ENCODE measurements at places on chromosomes 3 and 15.

DNA sequence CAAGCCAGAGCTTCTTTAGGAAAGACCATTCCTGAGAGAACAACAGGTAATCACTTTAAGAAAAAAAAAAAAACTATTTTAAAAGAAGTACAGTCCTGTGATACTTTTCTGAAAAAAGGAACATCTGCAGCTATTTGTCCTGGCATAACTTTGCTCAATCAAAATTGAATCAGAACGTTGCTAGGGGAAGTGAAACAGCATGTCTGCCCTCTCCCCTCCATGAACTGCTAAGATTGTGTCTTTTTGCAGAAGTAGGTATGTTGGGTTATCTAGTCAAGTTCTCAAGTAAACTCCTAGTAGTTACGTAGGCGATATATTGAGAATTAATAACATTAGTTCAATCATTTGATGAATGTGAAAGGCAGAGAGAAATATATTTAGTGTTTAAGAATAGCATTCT lies 1013.3 kb downstream of the TUSC7 start:
- DNase-seq: no peak

GRCh38 chr3:179927191-179927590 lies 109.5 kb downstream of the PEX5L start:
- DNase-seq: no peak

DNA sequence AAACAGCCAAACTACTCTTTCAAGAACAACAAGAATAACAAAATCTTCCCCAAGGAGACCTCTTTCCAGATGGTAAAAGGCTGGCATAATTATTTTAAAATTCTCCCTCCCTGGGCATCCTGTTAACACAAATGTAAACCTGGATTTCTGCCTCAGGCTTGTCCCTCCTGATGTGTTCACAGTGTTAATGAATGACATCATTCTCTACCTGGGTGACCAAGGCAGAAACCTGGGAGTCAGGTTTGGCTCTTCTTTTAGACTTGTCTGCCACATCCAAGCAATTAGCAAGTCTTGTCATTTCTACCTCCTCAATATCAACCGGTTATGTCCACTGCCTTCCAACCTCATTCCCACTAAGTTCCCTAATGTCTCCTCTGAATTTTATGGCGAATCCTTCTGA lies 368.7 kb upstream of the TBL1XR1 start:
- DNase-seq: no peak

GRCh38 chr3:31092748-31093589 lies 198.5 kb upstream of the GADL1 start:
- DNase-seq: no peak

- DNase-seq: no peak
These were observed 22.8 kb upstream of the C2CD4B start for GRCh38 chr15:62187910-62188309.

DNA sequence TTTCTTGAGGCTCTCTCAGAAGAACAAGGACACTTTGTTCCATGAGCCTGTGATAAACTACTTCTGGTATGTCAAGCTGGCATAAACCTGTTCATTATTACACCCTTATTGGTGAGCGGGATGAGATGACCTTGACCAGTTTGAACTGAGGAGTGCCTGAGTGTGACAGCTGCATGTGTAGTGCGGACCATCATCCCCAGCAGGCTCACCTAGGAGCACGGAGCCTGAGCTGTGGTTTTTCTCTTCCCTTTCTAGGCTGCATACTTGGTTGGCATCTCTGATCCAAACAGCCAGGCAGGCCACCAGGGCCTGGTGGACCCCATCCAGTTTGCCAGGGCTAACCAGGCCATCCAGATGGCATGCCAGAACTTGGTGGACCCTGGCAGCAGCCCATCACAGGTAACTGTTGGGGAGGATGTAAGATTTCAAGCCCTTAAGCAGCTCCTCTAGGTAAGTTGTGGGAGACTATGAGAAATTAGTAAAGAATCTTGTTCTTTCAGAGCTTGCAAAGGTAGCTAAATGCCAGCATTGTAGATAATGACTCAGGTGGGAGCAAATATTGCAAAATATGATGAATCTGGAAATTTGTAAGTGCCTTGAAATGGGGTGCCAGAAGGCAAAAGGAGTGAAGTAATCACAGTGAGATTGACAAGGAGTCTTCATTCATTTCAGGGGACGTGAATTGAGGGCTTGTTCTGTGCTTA lies 288.9 kb upstream of the TPM1 start:
- no peak for DNase-seq

DNA sequence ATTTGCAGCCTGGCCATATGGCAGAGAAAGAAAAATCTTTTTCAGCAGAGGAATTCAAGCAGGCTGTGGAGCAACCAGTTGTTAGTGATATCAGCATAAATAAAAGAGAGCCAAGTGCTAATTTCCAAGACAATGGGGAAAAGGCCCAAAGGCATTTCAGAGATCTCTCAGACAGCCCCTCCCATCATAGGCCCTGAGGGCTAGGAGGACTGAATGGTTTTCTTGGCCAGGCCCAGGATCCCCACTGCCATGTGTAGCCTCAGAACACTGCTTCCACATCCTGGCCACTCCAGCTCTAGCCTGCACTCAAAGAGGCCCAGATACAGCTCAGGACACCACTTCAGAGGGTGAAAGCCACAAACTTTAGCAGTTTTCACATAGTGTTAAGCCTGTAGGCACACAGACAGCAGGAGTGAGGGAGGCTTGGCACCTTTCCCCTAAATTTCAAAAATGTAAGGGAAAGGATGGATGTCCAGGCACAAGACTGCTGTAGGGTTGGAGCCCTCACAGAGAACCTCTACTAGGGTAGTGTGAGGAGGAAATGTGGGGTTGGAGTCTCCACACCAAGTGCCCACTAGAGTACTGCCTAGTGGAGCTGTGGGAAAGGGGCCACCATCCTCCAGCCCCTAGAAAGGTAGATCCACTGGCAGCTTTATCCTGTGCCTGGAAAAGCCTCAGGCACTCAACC lies 191.4 kb downstream of the TBL1XR1 start:
- no peak for DNase-seq

DNA sequence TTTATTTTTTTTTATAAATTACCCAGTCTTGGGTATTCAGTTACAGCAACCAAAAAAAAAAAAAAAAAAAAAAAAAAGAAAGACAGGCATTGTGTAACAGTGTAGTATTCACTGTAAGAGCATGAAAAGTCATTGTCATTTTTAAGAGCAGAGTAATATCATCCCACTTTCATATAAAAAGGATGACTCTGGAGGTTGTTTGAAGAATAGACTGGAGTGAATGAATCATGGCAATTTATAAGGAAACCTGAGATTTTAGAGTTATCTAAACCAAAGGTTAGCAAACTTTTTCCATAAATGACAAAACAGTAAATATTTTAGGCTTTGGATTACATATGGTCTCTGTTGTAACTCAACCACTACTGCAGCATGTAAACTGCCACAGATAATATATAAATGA lies 794.9 kb downstream of the NTRK3 start:
- DNase-seq: no peak

GRCh38 chr3:35500641-35501350 lies 138.5 kb upstream of the ARPP21 start:
- no peak for DNase-seq

DNA sequence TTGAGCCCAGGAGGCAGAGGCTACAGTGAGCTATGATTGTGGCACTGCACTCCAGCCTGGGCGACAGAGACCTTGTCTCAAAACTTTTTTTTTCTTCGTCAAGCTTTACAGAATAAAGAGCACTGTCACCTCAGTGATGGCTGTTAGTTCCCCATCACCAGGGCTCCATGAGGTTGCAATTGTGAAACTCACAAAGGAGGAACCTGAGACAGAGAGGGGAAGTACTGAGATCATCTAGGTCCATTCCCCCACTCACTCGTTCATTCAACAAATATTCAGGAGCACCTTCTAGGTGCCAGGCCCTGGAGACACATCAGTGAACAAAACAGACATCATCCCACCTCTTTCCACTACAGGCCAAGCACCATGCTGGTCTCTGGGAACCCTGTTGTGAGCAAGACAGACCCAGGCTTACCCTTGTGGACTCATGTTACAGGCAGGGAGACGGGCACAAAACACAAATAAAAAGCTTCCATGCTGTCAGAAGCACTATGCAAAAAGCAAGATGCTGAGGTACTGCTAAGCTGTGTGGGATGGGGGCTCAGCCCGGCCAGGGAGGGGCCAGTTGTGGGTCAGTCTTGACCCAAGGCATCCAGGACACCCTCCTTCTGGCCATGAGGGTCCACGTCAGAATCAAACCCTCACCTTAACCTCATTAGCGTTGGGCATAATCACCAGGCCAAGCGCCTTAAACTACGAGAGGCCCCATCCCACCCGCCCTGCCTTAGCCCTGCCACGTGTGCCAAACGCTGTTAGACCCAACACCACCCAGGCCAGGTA lies 2.1 kb upstream of the RHO start:
- DNase-seq: no peak

DNA sequence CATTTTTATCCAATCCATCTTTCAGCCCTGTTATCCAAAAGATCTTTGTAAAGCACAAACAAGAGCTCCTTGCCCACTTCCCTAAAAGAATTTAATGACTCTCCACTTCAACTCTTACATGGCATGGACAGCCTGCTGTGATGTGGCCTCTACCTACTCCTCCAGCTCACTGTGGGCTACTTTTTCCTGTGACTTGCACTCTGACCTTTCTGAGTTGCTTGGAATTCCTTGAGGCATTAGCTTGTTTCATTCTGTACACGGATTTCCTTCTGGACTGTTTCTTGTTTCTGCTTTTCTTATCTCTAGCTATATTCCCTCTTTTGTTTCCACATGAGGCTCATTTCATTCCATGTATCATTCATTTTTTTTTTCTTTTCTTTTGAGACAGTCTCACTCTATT lies 15.2 kb downstream of the QTRT2 start:
- no peak for DNase-seq

DNA sequence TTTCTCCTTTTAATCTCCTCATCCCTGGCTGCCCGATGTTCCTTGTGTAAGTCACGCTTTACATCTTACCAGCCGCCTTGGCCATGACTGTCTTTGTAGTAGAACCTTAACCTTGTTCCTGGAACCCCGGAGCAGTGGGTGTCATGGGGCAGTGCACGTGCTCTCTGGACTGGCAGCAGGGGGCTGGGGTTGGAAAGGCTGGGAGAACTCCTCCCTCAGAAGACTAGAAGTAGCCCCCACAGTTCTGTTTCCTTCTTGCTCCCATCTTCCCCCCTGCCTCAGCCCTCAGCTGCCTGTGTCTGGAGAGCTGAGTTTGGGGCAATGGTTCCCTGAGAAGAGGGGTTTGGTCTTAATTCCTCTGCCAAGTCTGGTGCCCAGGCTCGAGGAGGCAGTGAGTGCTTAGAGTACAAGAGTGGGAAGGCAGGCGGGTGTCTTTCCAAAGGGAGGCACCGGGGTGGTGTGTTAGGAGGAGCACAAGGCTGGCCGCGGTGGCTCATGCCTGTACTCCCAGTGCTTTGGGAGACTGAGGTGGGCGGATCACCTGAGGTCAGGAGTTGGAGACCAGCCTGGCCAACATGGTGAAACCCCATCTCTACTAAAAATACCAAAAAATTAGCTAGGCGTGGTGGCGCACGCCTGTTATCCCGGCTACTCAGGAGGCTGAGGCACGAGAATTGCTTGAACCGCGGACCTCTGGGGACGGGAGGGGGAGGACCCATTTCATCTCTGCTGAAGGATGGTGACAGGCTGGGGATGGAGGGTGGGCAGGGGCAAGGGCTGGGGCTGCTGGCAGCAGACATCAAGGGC lies 100.4 kb downstream of the VGLL4 start:
- DNase-seq: no peak

DNA sequence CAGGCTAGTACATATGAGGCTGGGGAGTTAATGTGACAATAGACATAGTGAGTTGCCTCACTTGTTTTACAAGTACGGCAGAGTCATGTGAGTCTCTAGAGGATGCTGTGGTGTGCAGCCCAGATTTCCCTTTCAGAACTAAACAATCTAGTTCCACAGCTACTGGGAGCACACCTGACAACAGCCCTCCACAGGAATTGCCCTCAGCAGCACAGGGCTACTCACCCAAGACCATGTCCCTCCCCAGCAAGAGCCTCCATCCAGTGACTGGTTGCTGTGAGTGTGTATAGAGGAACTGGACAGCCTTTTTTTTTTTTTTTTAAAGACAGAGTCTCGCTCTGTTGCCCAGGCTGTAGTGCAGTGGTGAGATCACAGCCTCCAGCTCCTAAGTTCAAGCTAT lies 40.2 kb upstream of the UBE2E2 start:
- no peak for DNase-seq

- DNase-seq: no peak
These were observed 53.1 kb downstream of the TGFBR2 start for GRCh38 chr3:30659270-30660130.

GRCh38 chr15:78766041-78766440 lies 45.2 kb downstream of the ADAMTS7 start:
- DNase-seq: no peak

- DNase-seq: no peak
These were observed 8.2 kb downstream of the GRIP2 start for GRCh38 chr3:14531856-14532395.

DNA sequence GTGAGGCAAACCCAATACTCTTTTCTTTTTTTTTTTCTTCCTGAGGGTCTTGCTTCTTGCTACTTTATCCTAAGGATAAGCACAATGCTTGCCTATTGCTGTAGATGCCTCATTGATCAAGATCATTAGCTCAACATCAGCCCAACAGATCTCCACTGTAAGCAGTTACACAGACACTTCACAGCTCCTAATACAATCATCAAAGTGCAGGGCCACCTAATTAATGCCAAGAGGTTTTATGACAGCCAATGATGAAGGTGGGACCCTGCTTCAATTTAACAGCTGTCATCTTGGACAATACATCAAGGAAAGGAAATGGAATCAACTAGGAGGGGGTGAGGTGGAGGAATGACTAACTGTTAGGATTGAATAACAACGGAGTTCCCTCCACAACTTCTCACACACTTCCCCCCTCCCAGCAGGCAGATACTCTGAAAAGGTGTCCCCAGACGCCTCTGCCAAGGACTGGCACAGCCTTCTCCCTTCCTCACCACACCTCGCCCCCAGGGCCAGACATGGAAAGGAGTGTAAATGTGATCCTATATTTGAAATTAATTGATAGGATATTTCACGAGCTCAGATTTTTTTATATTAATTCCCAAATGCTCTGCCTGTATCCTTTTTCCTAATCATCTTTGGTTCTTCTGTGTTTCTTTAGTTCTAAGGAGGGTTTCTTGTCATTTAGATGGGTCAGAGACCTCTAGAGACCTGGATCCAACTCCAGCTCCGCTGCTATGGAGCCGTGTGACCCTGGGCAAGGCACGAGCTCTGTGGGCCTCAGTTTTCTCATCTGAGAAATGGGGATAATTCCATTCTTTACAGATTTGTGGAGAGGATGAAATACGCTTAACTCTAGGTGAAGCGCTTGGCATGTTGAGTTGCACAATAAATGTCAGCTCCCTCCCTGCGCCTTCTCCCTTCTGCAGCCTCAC lies 1.2 kb downstream of the DCLK3 start:
- DNase-seq: no peak

GRCh38 chr15:64389036-64389435 lies 1.4 kb downstream of the TRIP4 start:
- no peak for DNase-seq

DNA sequence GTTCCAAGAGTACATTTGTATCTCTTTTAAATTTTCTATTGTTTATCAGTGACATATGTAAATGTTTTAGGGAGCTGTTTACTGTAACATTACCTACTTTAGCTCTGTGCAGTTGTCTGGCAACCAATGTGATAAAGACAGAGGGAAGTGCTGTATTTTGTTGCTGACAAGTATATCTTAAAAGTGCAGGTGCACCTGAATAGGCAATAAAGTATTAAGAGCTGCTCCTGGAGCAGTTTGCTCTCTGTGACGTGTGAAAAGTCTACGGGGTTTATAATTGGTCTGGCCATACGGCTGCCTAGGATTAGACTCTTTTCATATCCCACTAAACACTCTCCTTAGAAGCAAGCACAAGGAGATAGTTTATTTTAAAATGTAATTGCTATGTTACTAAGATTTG lies 178.3 kb downstream of the IGF1R start:
- DNase-seq: no peak
